ENCODE measurements at places on chromosomes 4 and X.

DNA sequence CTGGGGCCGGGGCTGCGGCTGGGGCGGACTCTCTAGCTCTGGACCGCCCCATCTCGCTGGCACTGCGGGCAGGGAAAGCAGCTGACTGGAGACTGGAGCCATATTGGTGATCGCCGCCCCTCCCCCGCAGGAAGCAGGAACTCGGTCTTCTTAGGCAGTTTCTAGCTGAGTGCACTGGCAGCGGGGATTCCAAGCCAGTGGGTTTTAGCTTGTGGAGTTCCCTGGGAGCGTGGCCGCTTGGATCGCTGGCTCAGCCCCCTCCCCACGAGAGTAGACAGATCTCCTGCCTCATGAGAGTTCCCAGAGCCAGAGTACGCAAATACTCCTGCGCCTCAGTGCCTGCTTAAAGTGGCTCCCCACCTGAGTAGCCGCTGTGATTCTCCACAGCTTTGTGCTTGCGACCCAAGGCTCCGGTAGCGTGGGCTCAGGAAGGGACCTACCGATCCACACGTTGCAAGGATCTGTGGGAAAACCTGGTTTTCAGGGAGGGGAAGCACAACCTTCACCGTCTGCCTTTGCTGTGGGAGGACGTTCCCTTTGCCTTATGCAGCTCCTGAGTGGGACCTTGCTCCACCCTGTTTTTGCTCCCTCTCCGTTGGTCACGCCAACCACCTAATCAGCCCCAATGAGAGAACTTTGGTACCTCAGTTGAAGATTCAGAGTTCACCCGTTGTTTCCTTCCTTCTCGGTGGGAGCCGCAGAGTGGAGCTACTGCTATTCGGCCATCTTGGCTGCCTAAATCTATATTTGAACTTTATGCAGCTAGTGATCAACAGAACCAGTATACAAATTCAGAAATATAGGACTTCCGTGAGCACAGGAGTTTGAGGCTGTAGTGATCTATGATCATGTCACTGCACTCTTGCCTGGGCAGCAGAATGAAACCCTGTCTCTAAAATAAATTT is 803.9 kb upstream of the PCDH10 start:
- no peak for DNase-seq

GRCh38 chr4:74096265-74096980 is 2.6 kb downstream of the CXCL2 start:
- DNase-seq, result no peak

- DNase-seq, result peak; percentile 37
Measured at GRCh38 chr4:1010395-1011021, 918 bp upstream of the FGFRL1 start.

GRCh38 chr4:175805846-175806245 is 6.2 kb downstream of the GPM6A start:
- no peak for DNase-seq

GRCh38 chrX:12951595-12951975 is 23.3 kb upstream of the TMSB4X start:
- DNase-seq, result no peak

DNA sequence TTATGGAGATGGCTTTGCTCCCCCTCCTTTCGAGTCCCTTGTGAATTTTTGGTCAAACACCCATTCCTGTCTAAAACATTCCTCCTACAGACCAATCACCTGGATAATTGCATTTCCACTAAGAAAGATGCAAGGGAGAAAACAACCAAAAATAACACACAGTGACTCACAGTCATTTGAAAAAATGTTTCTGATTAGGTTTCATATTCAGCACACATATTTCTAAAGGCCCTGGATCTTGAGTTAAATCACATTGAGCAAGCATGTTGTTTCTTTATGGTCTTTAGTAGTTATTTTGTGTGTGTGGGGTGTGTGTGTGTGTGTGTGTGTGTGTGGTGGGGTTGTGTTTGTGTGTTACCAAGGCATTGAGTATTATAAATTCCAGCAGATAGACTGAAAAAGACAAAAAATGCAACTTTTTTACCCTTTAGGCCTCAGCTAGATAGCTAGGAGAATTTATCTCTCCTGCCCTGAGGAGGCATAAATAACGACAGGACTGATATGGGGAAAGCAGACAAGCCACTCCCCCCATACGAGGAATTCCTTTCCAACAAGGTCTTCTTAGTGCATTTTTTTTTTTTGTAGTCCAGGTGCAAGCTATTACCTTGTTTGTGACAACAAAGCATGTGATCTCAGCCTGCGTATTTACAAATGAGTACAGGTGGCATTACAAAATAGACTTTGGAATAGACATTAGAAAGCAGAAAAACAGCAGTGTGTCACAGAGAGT is 265.4 kb upstream of the ADGRL3 start:
- DNase-seq, result no peak

GRCh38 chr4:159143687-159144086 is 40.8 kb downstream of the RAPGEF2 start:
- DNase-seq, result no peak

DNA sequence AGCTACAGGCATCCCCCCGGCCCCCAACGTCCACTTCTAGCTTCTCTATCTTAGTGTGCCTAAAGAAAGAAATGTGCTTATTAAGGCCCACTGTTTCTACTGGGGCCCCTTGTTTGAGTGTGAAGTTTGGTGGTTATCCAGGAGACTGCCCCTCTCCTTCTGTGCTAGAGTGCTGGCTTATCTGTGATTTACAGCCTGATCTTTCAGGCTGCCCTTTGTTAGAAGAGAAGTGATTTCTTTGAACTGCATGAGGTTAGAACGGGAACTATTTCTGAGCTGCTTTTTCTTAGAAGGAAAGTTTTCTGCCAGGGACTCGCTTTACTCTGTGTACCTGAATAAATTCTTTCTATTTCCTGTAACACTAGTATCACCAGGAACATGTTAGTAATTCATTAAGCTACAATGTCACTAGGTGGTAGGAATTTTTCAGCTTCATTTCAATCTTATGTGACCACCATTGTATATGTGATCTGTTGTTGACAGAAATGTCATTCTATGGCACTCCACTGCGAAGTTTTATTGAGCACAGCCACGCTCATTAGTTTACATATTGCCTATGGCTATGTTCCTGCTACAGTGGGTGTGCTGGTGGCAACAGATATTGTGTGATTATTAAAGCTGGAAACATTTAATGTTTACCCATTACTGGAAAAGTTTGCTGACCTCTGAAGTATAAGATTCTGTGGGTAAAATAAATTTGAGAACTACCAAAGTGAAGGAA is 193.8 kb upstream of the CXorf51B start:
- no peak for DNase-seq

GRCh38 chrX:97740886-97741285 is 857.2 kb downstream of the RPA4 start:
- DNase-seq, result no peak

DNA sequence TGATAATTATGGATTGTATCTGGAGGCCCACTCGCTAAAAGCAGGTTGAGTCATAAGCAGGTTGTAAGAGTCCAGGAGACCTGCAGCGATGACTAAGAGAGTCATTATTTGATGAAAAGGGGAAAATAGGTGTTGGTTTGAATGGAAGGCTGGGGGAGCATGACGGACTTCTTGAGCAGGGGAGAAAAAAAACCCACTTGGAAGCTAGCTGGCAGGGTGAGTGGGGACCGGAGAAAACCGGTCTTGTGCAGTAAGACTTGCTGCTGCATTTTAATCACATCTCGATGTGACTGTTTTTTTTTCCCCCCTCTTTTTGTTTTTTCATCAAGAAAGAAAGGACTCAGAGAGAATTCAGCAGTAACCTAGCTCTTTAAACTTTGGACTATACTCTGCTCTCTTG is 90.0 kb downstream of the IGSF1 start:
- DNase-seq, result no peak

DNA sequence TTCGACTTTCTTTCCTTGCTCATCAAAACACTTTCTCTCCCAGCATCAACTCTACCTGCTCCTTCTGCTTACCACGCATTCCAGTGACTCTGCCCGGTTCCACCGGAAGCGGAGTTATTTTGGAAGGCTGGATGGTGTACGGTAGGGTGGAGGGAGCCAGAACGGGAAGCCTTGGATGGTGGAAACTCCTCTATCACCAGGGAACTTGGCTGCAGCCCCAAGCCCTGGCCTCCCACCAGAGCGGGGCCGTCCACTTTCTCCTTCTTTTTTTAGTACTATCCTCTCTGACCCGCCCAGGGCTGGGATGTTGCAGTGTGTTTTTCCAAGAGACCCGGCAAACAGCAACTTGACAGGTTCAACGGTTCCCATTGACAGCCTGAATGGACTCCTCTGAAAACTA is 27.6 kb downstream of the ADGRG2 start:
- DNase-seq, result no peak

GRCh38 chrX:124260845-124261244 is 71.6 kb upstream of the TEX13D start:
- no peak for DNase-seq

DNA sequence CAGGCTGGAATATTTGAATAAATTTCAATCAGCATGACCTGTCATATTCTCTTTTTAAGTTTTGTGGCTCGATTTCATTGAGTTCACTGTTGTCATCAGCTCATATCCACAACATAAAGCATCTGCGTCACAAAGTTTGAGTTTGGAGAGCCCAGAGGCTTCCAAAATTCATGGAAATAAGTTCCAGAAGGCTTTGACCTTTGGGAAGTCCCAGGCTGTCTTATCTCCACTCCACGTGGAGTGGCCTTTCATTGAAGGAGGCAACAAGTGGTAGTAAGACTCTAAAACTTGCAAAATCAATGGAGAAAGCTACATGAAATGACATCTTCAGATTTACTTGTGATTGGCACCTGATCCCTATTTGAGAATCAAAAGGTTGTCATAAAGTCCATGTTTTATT is 54.1 kb upstream of the UNC5C start:
- DNase-seq, result no peak

- DNase-seq, result no peak
Measured at GRCh38 chr4:26568446-26568994, 15.4 kb upstream of the TBC1D19 start.

DNA sequence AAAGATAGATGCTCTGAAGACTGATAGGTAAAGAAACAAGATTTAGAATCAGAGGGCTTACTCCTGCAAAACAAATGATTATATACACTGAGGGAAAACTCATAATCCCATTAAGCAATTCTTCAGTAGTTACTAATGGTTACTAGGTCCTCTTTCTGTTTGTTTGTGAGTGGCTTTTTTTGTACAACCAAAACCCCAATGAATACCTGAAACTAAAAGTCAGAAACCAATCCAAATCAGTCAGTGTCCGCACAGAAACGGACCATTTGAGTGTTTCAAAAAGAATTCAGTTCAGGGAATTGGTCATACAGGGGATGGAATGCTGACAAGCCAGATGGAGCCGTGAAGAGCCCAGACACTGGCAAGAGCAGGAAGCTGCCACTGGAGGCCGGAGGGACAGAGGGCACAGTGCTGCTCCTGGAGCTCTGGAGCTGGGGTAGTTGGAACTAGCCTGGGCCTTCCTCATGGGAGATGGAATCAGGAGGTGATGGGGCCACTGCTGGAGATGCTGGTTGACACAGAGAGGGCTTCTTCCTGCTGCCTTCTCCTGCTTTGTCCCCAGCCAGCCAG is 31.9 kb downstream of the SETD7 start:
- no peak for DNase-seq

DNA sequence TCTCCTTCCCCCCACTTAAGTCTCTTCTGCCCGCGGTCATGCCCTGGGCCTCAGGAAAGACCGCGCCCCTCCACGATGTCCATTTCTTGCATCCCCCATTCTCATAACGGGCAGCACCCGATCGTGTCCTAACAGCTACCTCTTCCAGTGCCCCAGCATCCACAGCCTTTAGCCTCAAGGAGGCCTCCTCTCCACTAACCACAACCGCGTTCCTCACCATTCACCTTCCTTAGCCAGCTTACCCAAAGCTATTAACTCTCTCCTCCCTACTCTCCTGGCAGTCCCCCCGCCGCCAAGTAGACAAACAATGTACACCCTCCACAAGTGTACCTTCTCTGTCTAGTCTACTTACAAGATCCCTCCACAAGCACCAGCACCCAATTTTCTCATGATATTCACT is 58.6 kb upstream of the PAGE5 start:
- DNase-seq, result no peak

DNA sequence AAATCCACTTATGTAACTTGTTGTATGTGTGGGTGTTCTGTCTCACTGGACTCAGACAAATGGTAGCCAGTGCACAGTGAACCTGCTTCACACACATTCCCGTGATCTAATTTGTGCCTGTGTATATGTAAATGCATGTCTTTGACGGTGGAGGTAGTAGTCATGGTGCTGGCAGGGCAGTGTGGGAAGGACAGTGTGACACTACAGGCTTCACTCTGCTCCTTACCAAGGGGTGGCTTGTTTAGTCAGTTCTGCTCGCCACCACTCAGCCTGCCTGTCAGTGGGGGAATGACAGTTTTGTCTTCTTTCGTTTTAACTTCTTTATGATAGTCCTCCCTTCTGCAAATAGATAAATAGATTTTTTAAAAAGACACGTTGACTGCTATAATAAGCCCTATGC is 17.7 kb upstream of the PAQR3 start:
- DNase-seq, result no peak

- DNase-seq, result no peak
Measured at GRCh38 chr4:119329835-119330620, 8.1 kb upstream of the FABP2 start.

- DNase-seq, result no peak
Measured at GRCh38 chr4:26015133-26015651, 101.2 kb downstream of the SMIM20 start.

DNA sequence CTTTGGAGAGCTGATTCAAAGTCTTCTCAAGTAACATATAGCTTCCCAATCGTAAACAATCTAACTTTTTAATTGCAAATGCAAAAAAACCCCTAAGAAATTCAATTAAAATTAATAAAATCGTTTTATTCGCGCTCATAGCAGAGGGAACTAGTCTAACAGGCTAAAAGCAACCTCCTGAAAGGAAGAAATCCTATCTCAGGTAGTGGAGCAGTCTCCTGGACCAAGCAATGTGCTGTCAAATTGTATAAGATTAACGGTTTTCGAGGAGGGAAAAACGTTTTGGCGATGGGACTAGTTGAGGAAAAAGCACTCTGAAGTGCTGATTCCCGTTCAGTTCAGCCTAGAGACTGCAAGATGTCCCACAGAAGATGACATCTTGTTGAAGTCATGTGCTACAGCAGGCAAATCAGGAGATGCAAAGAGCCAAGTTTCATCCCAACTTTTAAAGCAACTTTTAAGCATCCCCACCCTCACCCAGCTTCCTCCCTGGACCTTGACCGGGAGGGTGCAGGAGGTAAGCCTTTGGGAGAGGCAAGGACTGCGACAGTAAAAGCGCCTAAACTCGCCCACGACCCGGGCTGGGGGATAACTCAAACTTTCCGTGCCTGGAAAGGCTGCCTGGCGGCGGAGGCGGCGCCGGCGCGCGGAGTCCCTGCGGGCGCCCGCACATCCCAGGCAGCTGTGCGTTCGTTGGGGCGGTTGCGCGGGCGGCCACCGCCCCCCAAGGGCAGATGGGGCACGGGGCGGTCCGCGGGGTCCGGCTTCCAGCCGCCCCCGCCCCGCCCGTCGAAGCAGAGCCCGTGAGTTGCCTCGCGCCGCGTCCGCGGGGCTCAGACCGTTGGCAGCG is 784 bp downstream of the MAP7D3 start:
- peak; percentile 25 for DNase-seq

GRCh38 chrX:69238887-69239231 is 73.6 kb upstream of the PJA1 start:
- no peak for DNase-seq

GRCh38 chr4:180057299-180057721 is 2185.9 kb upstream of the TENM3 start:
- DNase-seq, result no peak

All from stimulated activated CD8-positive, alpha-beta memory T cell treated with anti-CD3 and anti-CD28 coated beads, Interleukin-4, amount 100 ng/mL, for 4 hours (primary cell).